ENCODE measurements at places on chromosomes 12 and 14. TPM values are rescaled to one million over a fixed set of nuclear protein-coding genes. Genes with fewer than 3 reads are reported as not detected.

The BCL2L2 gene
- total RNA-seq, result 43.9 TPM

The TWF1 gene
- total RNA-seq, result 60.6 TPM

The ABCC9 gene
- 27.5 TPM for total RNA-seq

The TCP11L2 gene
- 56.1 TPM for total RNA-seq

The CIROP gene
- not detected for total RNA-seq

The TMEM30B gene
- 20.3 TPM for total RNA-seq

The CRIP2 gene
- total RNA-seq, result 143 TPM

The TAS2R9 gene
- not detected for total RNA-seq

The CCDC196 gene
- not detected for total RNA-seq

The DCN gene
- 843 TPM for total RNA-seq

The SLC5A8 gene
- total RNA-seq, result 1.3 TPM

The OR6C2 gene
- total RNA-seq, result not detected

The TUNAR gene
- total RNA-seq, result not detected

Data from lower lobe of right lung (tissue), 2 donors.